Dorsolateral prefrontal cortex (tissue), 122 donors: ENCODE measurements at places on chromosomes 5 and 9. TPM values are rescaled to one million over a fixed set of nuclear protein-coding genes. Genes with fewer than 3 reads are reported as not detected.
A peak's percentile ranks its signal among the peaks of the same experiment; 100 is the strongest.

- no peak for DNase-seq
Measured at GRCh38 chr5:10447041-10447440, 5.4 kb downstream of the ROPN1L start.

DNA sequence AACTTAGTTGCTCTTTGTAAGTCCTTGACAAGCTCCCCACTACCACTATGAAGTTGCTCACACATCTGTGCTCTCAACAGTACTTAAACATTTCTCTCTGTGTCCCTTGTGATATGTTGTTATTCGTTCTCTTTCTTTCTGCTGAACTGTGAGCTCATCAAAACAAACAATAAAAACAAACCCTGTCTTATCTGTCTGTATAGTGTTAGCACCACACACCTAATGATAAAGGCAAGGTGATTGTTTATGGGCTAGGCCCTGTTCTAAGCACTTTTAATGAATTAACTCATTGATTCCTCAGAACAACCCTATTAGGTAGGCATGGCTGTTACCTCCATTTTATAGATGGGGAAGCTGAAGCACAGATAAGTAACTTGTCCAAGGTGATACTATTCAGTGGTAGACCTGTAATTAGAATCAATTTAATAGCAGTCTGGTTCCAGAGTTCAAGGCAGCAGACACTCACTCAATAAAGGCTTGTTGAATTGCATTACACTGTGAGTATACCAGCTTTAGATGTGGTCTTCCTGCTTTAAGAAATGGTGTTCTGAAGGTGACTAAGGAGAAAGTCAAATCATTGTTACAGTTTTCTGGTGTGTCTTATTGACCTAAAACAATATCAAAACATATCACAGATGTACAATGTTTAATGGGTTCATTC lies 153.6 kb upstream of the ELL2 start:
- no peak for DNase-seq

GRCh38 chr5:10140195-10140973 lies 109.3 kb downstream of the ATPSCKMT start:
- DNase-seq, result no peak

DNA sequence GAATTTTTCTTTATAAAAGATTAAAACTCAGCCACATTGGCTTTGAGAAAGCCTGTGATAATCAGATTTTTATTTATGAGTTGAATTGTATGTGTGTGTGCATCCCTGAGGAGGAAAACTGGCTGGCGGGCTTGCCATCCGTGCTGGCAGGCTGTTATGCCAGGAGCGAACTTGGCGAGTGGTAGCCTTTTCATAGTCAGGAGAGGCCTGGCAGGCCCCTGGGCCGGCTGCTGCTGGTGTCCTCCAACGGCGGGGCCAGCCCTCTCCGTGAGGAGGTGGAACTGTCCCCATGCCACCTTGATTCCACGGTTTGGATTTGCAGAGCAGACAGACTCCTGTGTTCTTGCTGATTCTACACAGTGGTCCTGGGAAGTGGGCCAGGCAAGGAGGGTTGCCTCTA lies 43.3 kb downstream of the ZNF618 start:
- DNase-seq, result peak; percentile 87

DNA sequence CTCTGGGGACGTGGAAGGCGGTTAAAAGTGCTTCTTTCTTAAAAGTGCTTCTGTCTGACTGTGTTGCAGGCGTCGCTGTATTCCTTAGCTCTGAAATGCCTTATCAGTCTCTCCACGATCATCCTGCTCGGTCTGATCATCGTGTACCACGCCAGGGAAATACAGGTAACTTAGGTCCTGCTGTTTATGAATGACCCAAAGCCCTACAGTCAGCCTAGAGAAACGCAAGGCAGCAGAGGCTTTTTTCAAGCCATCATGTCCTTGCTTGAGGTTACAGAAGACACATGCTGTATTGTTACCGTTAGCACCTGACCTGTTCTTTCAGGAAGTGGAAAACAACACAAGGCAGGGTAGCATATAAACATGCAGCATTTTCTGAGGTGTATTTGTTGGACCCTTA lies 2.0 kb downstream of the KCNN2 start:
- DNase-seq, result no peak

DNA sequence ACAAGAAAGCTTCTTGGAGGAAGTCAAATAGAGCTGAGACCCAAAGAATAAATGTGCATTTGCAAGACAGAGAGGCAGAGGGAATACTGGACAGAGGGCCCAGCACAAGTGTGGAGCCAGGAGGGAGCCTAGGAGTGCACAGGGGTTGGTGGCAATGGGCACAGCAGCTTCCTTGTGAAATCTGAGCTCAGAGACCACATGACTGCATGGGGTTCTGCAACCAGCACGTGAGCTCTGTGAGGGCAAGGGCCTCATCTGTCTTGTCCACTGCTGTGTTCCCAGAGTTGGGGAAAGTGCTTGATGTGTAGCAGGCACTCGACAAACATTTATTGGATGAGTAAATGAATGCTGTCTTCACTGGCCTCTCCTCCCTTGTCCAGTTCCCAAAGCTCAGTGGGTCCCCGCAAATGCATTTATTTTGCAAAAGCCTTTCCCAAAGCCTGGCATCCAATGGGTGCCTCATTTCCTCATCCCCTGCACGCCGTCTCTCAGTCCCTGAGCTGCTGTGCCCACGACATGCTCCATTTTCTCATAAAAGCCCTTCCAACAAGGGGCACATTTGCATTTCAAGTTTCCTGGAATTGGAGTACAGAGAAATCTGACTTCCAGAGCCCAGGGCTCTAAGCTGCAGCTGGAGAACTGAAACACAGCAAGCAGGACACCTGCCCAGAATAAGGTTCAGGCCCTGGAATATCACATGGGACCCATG lies 58.5 kb downstream of the KCNIP1 start:
- no peak for DNase-seq

WDR38 gene
- total RNA-seq, result not detected

TAS2R1 gene
- 0.67 TPM for total RNA-seq

PNPLA7 gene
- total RNA-seq, result 31.1 TPM

ESM1 gene
- 0.88 TPM for total RNA-seq

SPINK1 gene
- not detected for total RNA-seq
